ENCODE measurements at places on chromosomes 3 and 15.

- no peak for DNase-seq
These were observed 265.7 kb downstream of the DIPK2A start for GRCh38 chr3:144237351-144237750.

DNA sequence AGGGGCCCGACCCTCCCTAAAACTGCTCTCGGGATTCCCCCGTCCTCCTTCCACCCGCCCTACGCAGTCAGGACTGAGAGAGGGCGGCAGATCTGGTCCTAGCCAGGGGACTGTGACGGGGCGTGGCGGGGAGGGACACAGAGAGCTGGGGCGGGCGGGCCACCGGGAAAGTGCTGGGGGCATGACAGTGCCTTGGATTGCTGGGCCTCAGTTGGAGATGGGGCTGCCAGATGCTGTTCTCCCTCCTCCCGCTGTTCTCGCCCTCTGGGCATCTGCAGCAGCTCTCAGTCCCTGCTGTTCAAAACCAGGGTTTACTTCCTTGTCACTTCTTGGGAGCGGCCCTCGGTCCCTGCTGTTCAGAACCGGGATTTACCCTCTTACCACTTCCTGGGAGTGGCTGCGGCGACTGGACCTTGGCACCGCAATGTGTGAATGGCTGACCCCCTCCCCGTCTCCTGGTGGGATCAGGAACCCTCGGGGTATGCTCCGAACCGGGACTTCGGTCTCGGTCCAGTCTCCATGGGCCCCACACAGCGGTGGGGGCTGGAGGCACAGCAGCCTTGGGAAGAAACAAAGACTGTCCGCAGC lies 1.8 kb upstream of the RPP25 start:
- peak; percentile 9 for DNase-seq

DNA sequence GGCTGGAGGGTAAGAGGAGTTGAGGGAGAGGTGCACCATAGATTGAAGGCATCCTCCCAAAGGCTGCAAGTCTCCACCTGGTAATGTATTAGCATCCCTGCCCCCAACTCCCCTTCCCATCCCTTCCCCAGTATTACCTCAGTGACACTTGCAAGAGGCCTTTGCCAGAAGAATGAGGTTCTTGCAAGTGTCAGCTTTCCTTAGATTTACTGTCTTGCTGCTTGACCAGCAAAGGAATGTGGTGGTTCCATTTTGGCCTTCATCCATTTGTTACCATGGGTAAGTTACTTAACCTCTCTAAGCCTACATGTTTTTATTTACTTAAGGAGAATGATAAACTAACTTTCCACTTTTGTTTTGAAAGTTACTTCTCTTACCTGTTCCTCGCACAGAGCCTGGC lies 108.9 kb downstream of the LRTM1 start:
- DNase-seq, result no peak

GRCh38 chr3:128075522-128076482 lies 23.6 kb downstream of the SEC61A1 start:
- peak; percentile 83 for DNase-seq

DNA sequence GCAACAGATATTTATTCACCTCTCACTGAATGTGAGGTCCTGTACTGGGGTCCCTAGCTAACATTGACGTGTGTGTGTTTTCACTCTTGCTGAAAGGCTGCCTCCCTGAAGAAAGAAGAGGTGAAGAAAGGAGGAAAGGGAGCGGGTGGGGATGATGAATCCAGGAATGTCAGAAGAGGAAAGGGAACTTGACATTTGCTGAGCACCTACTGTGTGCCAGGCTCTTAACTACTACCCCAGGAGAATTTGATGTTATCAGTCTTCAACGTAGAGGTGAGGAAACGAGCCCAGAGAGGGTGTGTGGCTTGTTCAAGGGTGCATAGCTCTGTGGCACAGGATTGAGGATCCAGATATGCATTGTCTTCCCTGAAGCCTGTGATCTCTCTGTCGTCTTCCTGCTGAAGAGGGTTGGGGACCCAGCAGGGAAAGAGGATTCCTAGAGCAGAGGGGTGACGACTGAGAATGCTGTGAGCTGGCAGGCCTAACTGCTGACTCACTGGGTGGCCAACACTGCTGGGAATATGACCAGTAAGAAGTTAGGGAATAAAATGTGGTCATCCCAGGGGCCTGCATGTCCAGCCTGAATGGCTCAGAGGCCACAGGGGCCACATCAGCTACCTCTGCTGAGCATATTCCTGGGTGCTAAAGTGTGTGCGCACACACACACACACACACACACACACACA lies 6.6 kb upstream of the ATP2B2 start:
- DNase-seq, result peak; percentile 51

GRCh38 chr3:184611607-184612281 lies 50.2 kb downstream of the EPHB3 start:
- peak; percentile 60 for DNase-seq

DNA sequence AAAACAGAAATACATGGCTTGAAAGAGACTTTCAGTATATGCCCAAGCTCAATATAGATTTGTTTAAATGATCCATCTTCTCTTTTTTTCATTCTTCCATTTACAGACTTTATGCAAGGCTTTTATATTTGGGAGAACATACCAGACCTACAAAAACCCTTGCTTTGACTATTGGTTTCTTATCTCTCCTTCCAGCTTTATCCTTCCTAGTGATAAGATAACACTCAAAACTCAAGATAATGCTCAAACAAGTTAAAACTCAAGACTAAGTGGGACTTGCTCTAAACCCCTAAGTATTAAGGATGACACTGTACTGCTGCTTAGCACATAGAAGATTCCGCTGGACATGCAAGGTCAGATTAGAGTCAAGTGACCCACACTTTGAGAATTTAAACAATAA lies 8.0 kb downstream of the TUSC7 start:
- DNase-seq, result no peak

- no peak for DNase-seq
These were observed 15.2 kb downstream of the TRPM1 start for GRCh38 chr15:31086344-31086743.

- DNase-seq, result no peak
These were observed 5.1 kb downstream of the SLC41A3 start for GRCh38 chr3:126078866-126079265.

- DNase-seq, result no peak
These were observed 40.2 kb upstream of the FAM107A start for GRCh38 chr3:58617338-58617761.

- no peak for DNase-seq
These were observed 21.1 kb downstream of the OXNAD1 start for GRCh38 chr3:16286161-16286560.

DNA sequence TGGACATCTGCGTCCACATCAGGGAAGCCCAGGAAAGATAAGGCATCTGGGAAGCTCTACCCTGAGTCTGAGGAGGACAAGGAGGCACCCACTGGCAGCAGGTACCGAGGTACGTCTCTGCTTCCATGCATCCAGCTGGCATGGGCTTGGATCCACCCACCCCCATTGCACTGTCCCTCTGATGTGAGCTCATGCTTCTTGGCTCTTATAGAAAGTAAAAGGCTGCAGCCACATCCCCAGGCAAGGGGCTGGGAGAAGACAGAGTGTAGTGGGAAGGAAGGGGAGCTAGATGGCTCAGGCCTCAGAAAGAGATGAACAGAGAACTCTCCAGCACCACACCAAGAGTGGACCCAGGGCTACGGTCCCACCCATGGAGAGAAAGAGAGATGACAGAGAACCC lies 18.2 kb downstream of the PTH1R start:
- no peak for DNase-seq

- DNase-seq, result peak; percentile 57
These were observed 84.5 kb upstream of the SYNPR start for GRCh38 chr3:63193647-63194046.

DNA sequence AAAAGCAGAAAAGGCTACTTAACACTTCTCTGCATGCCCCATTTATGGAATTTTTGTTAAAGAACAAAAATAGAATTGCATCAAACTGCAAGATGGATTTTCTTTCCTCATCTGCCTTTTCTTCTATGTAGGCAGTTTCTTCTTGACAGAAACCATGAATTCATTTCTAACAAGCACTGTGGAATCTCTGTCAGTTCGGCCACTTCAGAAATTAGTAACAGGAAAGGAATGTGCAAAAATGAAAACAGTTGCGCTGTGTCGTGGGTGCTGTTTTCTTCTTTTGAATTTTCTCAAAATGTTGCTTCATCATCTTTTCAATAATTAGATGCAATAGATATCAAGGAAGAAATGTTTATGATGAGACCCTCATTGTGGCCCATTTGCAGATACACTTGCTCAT lies 151.6 kb downstream of the FOXB1 start:
- peak; percentile 55 for DNase-seq

GRCh38 chr3:100613721-100614390 lies 4.5 kb downstream of the ADGRG7 start:
- no peak for DNase-seq

DNA sequence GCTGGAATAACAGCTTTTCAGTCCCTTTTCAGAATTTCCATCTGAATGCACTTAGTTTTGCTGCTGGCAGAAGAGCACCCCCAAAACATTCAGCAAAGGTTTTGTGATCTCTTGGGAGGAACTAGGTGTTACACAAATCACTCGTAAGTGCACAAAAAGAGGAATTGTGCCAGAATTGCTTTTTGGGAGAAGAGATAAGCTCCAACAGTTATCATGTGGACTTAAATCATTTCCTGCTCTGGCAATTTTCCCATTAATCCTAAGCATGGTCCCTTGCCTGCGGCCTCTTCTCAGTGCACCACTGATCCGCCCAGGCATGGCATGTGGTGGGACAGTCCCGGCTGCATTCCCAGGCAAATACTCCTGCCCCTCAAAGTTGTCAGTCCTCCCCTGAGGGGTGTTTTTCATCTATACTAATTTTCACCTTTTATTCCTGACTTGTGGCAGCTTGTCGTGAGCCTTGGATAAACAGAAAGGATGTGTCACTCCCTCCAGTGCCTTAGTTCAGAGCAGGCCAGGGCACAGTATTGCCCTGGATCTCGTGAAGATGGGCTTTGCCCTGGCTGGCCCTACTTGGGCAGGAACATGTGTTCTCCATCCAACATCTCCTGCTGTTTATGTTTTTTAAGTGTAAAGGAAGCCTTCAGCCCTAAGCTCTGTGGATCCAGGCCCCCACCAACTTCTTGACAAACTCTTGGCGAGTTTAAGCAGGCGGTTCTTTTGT lies 44.6 kb upstream of the VILL start:
- peak; percentile 54 for DNase-seq

DNA sequence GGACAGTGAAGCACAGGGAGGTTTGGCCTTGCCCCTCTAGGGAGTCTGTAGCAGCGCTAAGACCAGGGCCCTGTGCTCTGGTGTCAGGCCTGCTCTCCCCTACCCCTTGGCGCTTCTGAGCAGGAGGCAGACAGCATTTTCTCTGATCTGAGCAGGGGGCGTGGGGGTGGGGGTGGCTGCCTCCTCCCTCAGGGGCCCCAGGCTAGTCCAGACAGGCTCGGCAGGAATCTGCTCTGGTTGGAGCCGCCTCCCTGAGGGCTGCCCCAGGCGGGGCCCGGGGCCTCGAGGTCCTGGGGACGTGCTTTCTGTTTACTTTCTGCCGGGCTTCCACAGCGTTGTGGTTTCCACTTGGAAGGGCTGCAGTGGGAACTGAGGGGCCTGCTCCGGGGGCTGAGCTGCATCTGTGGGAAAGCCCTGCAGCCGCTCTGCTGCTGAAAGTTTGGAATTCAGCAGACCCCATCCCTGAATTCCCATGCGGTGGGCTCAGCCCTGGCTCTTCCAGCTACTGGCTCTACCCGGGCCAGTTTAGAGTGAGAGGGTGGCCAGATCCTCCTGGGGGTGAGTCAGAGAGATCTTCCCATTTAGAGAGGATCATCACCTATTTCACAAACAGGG lies 105.4 kb downstream of the LINGO1 start:
- peak; percentile 52 for DNase-seq

DNA sequence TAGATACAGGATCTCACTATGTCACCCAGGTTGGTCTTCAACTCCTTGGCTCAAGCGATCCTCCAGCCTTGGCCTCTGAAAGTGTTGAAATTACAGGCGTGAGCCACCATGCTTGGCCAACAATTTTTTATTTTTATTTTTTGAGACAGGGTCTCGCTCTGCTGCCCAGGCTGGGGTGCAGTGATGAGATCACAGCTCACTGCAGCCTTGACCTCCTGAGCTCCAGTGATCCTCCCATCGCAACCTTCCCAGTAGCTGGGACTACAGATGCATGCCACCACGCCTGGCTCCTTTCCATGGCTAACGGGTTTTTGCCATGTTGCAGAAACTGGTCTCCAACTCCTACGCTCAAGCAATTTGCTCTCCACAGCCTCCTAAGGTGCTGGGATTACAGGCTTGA lies 20.2 kb upstream of the PIK3CB start:
- DNase-seq, result no peak

GRCh38 chr3:48047841-48048464 lies 31.7 kb upstream of the MAP4 start:
- no peak for DNase-seq

DNA sequence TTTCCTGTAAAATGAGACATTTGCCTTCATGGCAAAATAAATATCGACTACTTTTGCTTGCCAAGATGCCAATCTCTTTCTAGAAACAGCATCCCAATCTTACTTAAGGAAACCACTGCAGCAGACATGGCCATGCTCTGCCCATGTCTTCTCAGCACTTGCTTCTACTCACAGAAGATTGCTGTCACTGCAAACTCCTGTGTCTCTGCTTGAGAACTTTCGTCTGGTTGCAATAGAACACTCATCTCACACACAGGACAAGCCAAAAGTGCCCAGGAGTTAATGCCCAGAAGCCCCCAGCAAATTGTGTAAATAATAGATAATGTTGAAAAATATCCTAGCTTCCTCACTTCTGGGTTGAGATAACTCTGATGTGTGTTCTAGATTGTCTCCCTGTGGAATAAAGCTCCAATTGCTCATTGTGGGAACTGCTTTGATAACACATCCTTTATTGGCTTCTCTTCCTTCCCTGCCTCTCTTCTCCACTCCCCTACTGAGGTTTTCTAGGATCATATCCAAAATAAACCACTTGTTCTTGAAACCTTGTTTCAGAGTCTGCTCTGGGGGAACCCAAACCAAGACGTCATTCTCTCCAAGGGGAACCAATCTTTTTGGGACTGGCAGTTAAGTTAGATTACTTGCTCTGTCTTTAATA lies 156.3 kb upstream of the STRIT1 start:
- DNase-seq, result peak; percentile 47

- DNase-seq, result no peak
These were observed 393.7 kb upstream of the RGMA start for GRCh38 chr15:93482731-93483130.

GRCh38 chr3:168121184-168122017 lies 25.7 kb upstream of the GOLIM4 start:
- no peak for DNase-seq

- no peak for DNase-seq
These were observed 649.2 kb downstream of the ZPLD1 start for GRCh38 chr3:103083848-103084631.

DNA sequence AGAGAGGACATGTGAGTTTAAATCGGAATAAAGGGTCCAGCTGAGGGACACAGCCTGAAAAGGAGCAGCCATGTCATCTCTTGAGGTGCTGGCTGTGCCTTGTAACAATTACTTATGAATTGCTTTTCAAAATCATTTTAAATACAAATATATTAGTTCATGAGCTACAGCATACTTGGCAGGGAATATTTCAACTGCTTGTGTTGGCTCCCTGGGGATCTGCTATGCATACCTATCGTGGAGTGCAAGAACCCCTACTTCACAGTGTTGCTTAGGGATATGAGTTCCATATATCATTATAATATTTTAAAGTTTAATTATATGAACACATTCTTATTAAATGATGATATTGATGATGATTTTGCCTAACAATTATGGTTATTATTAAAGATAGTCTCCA lies 19.1 kb upstream of the P2RY14 start:
- peak; percentile 62 for DNase-seq
